Naive thymus-derived CD8-positive, alpha-beta T cell (primary cell): ENCODE measurements at places on chromosomes 7 and 10. TPM values are rescaled to one million over a fixed set of nuclear protein-coding genes. Genes with fewer than 3 reads are reported as not detected.

DNA sequence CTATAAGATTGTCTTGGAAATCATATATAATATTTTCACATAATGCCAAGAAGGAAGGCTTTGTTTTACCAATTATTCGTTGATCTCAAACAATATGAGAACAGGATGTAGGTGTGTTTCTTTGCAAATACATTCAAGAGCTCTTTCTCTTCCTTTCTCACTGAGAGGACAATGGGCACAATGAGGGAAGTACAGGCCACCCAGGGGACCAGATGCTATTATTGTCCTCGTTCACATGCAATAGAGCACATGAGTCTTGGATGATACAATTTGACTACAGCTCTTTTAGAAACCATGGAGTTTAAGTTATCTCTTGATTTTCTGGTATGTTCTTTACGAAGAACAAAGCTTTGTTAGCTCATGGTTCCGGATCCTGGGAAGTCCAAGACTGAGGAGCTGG, 323.7 kb upstream of the KLF6 start:
- no peak for DNase-seq

Gene MYL10
- not detected for total RNA-seq

Gene ASIC3
- 13.5 TPM for total RNA-seq

Gene SFXN2
- total RNA-seq, result 30.0 TPM

DNA sequence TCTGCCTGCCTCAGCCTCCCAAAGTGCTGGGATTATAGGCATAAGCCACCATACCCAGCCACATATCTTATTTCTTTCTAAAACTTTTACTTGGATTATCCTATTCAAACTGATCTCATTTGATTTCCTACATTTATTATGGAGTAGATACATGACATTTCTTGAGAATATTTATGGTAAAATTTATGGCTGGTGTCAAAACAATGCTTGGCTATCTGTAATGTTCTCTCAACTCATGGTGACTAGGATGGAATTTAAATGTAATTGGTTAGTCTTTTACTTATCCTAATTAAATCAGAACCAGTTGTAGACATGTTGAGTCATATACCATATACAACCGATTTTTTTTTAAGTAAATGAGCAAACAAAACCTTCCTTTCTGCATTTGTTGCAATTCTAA, 4.1 kb downstream of the NUP42 start:
- no peak for DNase-seq

Gene HOGA1
- not detected for total RNA-seq

DNA sequence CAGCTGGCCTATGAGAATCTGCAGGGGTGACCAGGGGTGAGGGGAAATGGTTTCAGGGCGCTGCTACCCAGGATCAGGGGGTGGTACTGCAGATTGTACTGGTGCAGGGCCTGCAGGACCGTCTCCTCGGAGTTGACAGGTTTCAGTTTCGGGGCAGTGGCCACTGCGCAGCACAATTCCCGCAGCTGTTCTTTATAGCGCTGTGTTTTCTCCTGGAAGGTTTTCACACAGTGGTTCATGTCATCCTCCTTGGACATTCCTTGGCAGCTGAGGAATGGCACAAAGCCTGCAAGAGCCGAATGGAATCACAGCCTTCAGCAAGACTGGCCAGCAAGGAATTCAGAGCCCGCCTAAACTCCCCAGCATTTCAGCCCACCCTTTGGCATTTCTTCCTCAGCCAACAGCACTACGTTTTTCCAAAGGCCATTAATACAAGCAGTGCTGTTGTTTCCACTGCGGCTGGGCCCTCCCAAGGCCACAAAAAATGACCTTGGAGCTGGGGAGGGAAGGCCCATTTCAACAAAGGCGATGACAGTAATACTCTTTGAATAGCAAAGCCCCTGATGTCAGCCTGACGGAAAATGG, 44.9 kb downstream of the PNLIPRP2 start:
- no peak for DNase-seq

Gene POLR2J3
- total RNA-seq, result 104 TPM

GRCh38 chr7:16960337-16960965, 78.7 kb upstream of the AGR3 start:
- DNase-seq, result no peak

GRCh38 chr7:93228302-93228701, 2.0 kb upstream of the HEPACAM2 start:
- DNase-seq, result peak; percentile 68

DNA sequence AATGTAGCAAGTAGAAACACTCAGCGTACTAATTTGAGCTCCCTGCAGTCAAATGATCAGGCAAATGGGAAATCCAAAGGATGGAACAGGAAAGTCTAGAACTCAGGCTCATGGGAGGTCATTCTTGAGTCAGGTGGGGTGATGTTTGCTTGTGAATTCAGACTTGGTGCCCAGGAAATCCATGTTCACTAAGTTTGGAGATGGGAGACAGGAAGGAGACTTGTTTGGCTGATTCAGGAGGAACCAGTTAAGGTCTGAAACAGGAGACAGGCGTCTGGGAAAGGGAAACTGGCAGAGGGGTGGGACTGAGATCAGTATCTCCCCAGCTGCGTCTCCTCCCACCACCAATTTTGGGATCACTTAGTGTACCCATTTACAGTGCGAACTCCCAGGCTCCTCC, 38.4 kb upstream of the ZNF438 start:
- no peak for DNase-seq

DNA sequence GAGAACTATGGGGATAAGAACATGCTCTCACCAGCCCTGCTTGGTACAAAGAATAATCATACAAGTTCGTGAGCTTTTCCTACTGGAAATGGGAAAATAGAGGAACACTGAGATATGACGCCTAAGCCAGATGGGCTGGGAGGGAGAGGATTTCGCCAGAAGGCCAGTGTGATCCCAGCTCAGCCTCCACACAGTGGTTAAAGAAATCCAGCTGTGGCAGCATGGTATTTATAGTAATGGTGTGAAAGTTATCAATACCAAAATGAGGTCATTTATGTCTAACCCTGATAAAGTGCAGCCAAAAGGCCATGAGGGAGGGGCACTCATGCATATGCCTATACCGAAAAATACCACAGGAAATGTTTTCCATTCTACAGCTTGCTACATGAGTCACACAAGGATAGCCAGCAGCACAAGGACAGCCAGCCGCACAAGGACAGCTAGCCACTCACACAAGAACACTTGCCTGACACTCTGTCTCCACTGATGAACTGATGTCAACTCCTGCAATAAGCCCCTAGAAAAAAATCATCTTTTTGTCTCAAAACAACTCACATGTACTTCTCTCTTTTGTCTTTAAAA, 49.4 kb downstream of the FRMPD2 start:
- DNase-seq, result no peak

DNA sequence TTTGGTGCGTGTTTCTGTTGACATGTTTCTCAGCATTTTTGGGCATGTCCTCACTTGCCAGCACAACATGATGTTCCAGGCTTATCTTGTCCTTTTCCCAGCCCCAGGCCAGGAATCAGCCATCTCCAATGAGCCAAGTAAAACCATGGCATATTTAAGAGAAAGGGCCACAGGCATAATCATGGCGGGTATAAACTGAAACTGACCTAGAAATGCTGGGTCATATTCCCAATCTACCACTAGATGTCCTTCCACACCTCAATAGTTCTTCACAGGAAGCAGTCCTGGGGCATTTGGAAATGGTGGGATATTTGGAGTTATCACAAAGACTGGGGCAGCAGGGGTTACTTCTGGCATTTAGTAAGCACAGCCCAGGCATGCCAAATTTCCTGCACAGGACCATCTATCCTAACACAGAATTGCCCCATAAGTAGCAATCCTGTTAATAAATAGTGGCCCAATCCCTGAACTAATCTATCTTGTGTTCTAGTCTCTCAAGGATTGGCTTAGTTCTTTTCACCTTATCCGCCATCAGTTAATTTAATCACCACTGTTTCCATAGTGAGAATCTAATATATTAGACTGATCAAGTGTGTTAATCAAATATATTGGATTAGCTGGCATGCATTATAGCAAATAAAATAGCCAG, 101.6 kb downstream of the NPSR1 start:
- DNase-seq, result no peak

DNA sequence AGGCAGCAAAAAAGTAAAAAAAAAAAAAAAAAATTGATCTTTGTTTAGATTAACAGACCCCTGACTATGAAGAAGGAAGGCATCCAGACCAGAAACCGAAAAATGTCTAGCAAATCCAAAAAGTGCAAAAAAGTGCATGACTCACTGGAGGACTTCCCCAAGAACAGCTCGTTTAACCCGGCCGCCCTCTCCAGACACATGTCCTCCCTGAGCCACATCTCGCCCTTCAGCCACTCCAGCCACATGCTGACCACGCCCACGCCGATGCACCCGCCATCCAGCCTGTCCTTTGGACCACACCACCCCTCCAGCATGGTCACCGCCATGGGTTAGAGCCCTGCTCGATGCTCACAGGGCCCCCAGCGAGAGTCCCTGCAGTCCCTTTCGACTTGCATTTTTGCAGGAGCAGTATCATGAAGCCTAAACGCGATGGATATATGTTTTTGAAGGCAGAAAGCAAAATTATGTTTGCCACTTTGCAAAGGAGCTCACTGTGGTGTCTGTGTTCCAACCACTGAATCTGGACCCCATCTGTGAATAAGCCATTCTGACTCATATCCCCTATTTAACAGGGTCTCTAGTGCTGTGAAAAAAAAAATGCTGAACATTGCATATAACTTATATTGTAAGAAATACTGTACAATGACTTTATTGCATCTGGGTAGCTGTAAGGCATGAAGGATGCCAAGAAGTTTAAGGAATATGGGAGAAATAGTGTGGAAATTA, 19.4 kb downstream of the GATA3 start:
- DNase-seq, result no peak

- DNase-seq, result peak; percentile 60
Measured at GRCh38 chr7:43758029-43758821, at the start of gene BLVRA. BLVRA (plus strand) TSS chr7:43758680; CDS start chr7:43771159, 12,479 bp downstream.

DNA sequence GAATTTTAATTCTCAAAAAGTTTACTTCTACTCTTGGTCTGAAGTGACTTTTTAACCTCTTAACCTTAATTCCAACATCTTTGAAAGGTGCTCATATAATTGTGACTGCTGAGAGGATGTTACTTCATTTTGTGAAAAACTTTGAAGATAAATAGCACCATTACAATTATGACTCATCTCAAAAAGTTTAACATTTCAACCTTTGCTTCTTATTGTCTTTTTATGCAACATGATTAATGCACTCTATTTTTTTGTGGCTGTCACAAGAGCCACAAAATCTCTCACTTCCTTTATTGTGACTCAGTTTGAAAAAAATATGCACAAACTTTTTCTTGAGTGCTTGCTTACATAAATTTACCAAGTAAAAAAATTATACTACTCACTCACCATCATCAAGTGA, 383.1 kb downstream of the LRRTM3 start:
- no peak for DNase-seq

GRCh38 chr7:132410861-132411541, 165.3 kb downstream of the PLXNA4 start:
- no peak for DNase-seq

- no peak for DNase-seq
Measured at GRCh38 chr7:132755538-132756483, 179.5 kb upstream of the PLXNA4 start.

Gene NSUN5
- total RNA-seq, result 76.1 TPM

- DNase-seq, result no peak
Measured at GRCh38 chr7:74220229-74220628, 10.4 kb downstream of the LAT2 start.

DNA sequence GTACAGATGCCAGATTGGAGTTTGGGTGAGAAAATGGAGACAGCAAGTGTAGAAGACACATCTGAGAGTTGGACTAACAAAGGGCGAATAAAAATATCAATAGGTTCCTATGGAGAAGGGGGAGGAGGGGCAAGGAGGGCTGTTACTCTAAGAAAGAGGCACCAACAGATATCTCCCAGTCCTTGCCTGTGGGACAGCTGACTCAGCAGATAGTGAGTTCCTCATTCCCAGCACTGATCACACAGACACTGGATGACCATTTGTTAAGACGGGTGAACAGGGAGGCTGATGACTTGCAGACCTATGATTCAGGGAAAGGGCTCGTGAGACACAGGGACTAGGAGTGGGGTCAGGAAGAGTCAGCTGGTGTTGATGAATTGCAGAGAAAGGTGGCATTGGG, 5.7 kb upstream of the PRR15 start:
- DNase-seq, result no peak

Gene HTRA1
- total RNA-seq, result not detected

DNA sequence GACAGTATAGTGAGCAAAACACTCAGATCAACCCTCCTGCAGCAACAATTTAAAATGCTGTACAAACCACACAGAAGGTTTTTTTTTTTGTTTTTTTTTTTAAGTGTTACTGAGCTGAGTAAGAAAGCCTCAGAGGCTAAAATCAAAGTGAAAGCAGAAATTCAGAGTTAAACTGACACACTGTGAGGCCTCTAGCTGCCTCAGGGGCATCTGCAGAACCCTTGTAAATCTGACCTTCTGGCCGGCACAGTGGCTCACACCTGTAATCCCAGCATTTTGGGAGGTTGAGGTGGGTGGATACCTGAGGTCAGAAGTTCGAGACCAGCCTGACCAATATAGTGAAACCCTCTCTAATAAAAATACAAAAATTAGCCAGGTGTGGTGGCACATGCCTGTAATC, 7.4 kb upstream of the GNA12 start:
- no peak for DNase-seq

- no peak for DNase-seq
Measured at GRCh38 chr7:98788966-98789365, 80.8 kb downstream of the TMEM130 start.

- no peak for DNase-seq
Measured at GRCh38 chr7:95550546-95550945, 45.8 kb downstream of the PDK4 start.

- no peak for DNase-seq
Measured at GRCh38 chr7:73612598-73613269, 11.6 kb downstream of the MLXIPL start.

GRCh38 chr7:14858410-14858809, 44.1 kb downstream of the DGKB start:
- no peak for DNase-seq

Gene THSD7A
- not detected for total RNA-seq

DNA sequence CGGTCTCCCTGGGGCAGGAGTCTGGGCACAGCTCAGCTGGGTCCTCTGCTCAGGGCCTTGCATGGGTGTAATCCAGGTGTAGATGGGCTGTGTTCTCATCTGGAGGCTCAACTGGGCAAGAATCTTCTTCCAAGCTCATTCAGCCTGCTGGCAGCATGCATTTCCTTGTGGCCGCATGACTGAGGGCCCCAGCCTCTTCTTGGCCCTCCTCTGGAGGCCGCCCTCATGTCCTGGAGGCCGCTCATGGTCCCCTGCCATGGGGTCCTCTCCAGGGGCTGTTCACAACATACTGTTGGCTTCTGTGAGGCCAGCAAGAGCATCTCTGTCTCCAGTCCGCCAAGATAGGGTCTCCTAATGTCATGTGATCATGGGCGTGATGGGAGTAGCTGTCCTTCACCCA, 437.5 kb upstream of the FOXK1 start:
- DNase-seq, result no peak

- peak; percentile 23 for DNase-seq
Measured at GRCh38 chr10:3192856-3193635, 20.5 kb upstream of the PITRM1 start.

GRCh38 chr10:48245977-48246376, 28.5 kb downstream of the FRMPD2 start:
- no peak for DNase-seq

Gene FANK1
- 0.96 TPM for total RNA-seq

DNA sequence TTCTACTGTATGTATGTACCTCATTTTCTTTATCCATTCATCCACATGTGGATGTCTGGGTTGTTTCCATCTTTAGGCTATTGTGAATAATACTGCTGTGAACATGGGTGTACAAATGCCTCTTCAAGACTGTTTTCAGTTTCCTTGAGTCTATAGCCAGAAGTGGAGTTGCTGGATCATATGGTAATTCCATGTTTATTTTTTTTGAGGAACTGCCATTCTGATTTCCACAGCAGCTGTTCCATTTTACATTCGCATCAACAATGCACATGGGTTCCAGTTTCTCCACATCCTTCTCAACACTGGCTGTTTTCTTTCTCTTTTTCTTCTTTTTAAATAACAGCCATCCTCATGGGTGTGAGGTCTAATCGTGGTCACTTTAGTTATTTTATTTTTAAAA, 69.9 kb upstream of the CTBP2 start:
- no peak for DNase-seq
